ENCODE measurements at places on chromosomes 4 and X.

DNA sequence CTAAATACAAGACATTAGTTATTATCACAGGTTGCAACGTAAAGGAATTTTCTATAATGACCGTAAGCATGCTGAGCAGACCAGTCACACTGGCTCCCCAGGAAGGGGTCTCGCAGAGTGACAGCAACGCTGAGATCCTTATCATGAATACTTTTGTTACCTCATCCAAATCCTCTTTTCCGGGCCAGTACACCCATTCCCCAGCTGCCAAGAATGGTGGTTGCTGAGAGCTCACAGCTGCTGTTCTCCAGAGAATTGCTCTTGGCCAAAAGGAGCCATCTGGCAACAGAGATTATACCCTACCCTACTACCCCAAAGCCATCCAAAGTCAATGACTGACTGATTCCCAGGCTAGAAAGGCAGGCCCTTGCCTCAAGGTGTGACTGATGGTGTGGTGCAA is 91.6 kb downstream of the FUNDC1 start:
- H3K27ac ChIP-seq = no peak overlapping the region
- no peak overlapping the region for H3K4me3 ChIP-seq
- no peaks in the 10 kb centered on the region for H3K36me3 ChIP-seq
- DNase-seq = no peak
- H3K27me3 ChIP-seq = no peaks in the 10 kb centered on the region
- no peaks in the 10 kb centered on the region for H3K4me1 ChIP-seq

DNA sequence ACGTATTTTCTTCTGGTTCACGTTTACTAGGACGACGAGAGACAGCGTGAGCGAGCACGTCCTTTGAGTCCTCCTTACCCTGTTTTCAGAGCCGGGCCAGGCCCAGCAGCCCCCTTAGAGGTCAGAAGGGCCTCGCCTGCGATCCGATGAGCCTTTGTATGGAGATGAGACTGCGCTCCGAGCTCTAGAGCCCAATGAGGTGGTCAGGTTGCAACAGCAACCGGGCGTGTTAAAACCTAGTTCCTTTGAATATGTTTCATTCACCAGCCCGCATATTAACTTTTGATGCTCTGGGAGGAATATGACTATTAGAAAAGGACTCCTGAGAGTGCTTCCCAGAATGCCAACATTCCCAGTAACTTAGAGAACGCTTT is 55.6 kb upstream of the TADA2B start:
- H3K4me3 ChIP-seq = peak overlapping the region; percentile 54
- H3K36me3 ChIP-seq = no peaks in the 10 kb centered on the region
- peaks cover 19% of the 10 kb centered on the region for H3K4me1 ChIP-seq
- H3K27ac ChIP-seq = peak overlapping the region; percentile 93
- no peak for DNase-seq
- H3K27me3 ChIP-seq = no peaks in the 10 kb centered on the region

GRCh38 chr4:89640620-89641366 is 196.2 kb downstream of the SNCA start:
- no peaks in the 10 kb centered on the region for H3K27me3 ChIP-seq
- no peaks in the 10 kb centered on the region for H3K36me3 ChIP-seq
- H3K27ac ChIP-seq = no peak overlapping the region
- H3K4me1 ChIP-seq = no peaks in the 10 kb centered on the region

DNA sequence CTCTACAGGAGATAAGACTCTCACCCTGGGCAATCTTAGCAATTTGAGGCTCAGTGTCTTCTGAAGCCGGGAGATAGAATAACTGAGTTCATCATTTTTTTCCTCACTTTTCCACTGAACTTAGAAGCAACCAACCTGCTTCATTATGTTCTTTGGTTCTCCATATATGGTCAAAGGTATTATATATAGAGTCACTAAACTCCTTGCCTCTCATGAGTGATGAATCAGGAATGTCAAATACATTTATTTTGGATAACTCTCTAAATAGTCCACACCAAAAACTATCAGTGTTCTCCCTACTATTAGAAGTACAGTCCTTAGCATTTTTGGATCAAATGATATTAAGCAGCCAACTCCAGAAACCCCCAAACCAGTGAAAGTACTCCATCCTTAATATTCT is 421.5 kb upstream of the EPHA5 start:
- H3K36me3 ChIP-seq = no peaks in the 10 kb centered on the region
- no peaks in the 10 kb centered on the region for H3K27me3 ChIP-seq
- no peak overlapping the region for H3K27ac ChIP-seq
- no peak overlapping the region for H3K4me3 ChIP-seq
- no peaks in the 10 kb centered on the region for H3K4me1 ChIP-seq

- DNase-seq = no peak
- no peak overlapping the region for H3K27ac ChIP-seq
- no peaks in the 10 kb centered on the region for H3K27me3 ChIP-seq
Measured at GRCh38 chr4:124469981-124470380, 242.6 kb downstream of the ANKRD50 start.

DNA sequence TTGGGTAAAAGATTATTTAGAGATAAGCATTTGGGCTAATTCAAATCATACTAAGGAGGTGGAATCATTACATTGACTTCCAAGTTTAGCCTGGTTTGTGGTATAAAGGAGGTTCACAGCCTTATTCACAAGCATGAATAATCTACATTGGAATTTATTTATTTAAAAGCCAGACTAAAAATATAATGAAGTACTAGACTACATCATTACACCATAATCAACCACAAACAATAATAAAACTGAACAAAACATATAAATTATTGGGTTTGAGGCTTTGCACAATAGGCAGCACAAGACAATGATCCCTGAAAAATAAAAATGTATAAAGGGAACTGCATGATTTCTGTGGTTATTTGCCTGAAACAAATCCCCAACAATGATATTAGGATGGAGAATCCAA is 314.0 kb downstream of the GBA3 start:
- no peak overlapping the region for H3K27ac ChIP-seq
- no peaks in the 10 kb centered on the region for H3K27me3 ChIP-seq
- H3K36me3 ChIP-seq = no peaks in the 10 kb centered on the region
- DNase-seq = no peak
- H3K4me3 ChIP-seq = no peak overlapping the region

Measured in prostate gland (tissue), 2 donors.